ENCODE measurements at places on chromosomes 1 and 21.
A peak's percentile ranks its signal among the peaks of the same experiment; 100 is the strongest.

- DNase-seq: no peak
These were observed 5.8 kb downstream of the FAM229A start for GRCh38 chr1:32356478-32356877.

- no peak for DNase-seq
These were observed 22.1 kb upstream of the CLSTN1 start for GRCh38 chr1:9845914-9846313.

GRCh38 chr1:145707183-145707867 lies at the start of gene PDZK1:
Gene PDZK1 (minus strand): TSS chr1:145707368. CDS start chr1:145688021, 19,347 bp downstream.
- no peak for DNase-seq

DNA sequence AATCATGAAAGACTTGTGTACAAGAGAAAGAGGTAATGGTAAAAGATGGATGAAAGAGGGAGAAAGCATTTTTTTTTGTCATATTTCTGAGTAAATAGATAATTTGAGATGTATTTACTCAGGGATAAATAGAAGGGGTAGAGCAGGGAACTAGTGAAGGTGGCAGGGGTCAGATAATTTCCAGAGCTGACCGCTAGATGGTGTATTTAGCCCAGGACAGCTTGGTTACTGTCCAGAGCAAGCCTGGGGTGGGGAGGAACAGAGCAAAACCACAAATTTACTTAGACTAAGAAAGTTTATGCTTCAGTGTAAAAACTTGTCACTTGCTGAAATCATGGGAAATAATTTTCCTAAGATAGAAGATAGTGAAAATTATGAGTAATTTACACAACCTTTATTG lies 91.5 kb downstream of the XCL2 start:
- no peak for DNase-seq

DNA sequence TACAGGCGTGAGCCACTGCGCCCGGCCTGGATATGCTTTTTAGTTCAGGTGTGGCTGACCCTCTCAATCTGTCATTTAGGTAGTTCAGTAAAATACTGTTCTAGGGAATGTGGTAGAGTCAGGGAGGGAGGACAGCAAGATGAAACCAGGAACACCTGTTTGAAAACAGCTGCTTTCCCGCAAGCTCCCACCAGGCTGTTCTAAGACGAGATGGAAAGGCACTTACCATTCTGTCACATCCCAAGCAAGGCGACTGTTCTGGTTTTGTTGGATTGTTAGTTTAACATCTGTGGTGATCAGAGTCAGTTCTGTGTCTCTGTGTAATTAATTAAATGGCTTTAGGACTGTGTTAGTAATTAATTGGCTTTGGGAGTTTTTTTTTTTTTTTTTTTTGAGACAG lies 2.9 kb downstream of the CHAF1B start:
- peak; percentile 3 for DNase-seq

DNA sequence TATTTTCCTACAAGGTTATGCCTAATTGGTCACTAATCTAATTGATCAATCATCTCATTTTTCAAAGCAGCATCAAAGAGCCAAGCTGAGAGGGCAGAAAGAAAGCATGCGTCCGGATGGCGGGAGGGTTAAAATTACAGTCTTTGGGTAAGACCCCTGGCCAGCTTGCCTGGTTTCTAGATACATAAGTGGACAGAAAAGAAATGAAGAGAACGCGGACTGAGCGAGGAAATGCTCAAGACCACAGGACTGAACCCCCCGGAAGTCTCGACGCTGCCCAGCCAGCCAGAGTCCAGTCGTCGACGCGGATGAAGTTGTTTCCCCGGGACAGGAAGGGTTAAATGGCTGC lies 297.2 kb downstream of the OMA1 start:
- DNase-seq: no peak

DNA sequence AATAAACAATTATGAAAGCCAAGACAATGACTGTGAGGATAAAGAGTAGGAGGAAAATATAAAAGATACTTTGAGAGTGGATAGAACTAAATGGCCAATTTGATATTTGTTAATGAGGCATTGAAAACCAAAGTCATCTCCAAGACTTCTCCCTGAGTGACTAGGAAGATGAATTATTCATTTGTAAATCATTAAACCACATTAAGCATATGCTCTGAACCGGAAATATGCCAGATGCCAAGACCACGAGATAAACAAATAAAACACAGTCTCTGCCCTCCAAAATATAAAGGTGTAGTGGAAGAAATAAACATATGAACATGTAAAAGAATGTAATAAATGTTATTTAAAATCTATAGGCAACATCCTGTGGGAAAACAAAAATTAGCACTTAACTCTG lies 78.8 kb downstream of the MRPL39 start:
- no peak for DNase-seq

DNA sequence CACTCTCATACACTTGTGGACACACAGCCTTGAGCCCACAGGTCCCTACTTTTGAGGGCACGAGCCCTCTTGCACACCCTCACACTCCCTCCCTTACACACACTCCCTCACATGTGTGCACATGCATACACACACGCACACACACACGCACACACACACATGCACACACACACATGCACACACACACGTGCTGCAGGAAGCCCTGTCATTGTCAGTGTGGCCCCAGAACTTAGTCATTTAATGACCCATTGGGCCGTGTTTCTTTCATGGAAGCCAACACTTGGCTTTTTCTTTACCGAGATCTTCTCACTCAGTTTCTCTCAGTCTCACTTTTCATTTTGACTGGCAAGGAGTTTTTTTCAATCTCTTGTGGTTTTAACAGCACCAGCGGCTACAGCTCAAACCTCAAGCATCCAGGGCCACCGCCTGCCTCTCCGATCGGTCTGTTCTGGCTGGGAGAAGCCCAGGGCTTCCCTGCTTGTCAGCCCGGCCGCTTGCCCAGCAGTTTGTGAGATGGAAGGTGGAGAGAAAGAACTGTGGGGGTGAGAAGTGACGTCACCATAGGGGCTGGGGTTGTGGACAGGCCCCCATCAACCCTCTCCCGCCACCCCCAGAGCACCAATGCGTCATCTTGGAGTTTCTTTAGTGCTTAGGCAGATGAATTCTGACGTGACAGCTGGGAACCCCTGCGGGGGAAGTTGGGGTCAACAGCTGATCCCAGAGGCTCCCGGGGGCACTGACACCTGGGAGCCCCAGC lies 15.8 kb upstream of the TNFRSF8 start:
- no peak for DNase-seq

DNA sequence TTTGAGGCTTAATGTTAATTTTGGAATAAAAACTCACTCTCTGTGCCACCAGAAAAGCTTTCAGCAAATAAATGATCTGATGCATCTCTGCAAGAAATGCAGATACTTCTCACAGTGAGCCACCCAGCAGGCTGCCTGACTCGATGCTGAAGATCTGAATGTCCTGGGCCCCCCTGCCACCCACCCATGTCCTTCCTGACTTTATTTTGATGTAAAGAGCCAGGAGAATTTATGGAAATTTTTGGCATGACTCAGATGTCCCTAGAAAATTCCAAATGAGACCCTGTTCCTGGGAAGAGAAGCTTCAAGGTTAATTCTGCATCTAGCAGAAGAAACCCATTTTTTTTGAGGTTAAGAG lies 62.8 kb upstream of the COA6 start:
- DNase-seq: no peak

DNA sequence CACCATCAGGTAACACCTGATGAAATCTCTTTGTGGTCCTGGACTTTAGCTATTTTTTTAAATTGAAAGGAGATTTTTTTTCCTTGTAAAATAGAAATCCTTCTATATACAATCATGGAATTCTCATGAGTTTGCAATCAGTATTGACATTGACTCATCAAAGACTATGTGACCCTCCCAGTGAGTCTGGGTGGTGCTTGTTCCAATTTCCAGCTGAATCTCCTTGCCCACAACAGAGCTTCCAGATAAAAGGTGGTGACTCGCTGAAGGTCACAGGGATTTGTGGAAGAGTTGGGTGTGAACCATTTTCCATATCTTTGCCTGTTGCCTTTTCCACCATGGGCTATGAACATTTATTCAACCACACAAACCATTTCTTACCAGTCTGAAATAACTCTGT lies 486.6 kb downstream of the AJAP1 start:
- no peak for DNase-seq

- no peak for DNase-seq
These were observed 26.4 kb upstream of the SMYD3 start for GRCh38 chr1:246533371-246533905.

GRCh38 chr21:42414928-42415769 lies 11.4 kb downstream of the UBASH3A start:
- no peak for DNase-seq

DNA sequence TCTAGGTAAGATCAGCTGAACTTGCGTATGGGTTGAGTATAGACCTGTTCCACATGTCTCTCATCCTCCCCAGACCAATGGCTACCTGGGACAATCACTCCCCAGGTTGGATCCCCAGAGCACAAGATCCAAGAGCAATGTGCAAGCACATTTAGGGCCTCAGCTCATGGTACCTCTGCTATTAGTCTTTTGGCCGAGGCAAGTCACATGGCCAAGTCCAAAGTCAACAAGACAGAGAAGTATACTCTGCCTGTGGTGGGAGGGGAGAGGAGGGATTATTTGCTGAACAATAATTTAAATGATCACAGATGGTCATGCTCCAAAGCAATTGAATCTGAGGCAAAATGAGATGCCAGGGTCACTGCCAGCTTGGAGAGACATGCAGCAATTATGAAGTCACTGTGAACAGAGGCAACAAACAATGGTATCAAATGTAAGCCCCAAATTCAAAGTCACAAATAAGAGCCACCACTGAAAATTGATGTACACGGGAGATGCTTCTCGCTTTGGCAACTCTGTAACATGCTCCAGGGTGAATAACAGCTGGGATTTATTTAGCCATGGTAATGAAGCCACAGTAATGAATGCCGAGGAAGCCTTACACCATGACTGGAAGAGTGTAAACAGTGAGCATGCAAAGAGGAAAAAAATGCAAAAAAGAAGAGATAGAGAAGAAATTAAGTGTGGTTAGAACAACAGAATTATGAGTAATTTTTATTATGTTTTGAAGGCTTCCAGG lies 149.1 kb downstream of the ZNF281 start:
- peak; percentile 12 for DNase-seq

GRCh38 chr1:208526613-208527125 lies 282.5 kb upstream of the PLXNA2 start:
- DNase-seq: no peak

DNA sequence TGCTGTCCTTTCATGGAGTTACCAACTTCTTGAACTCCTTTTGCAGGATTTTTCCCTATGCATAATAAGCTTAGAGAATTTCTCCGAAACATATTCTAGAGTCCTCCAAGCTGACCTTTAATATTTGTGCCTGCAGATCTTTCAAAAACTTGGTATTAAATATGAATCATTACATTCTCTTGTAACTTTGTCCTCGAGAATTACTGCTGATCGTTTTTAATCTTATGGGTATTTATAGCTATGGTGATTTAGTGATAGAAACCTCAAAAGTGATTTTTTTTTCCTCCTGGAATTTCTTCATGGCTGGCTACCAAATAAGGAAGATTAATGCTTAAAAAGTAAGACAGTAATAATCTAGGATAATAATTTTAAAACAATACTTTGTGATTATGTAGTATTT lies 39.1 kb downstream of the MAP3K21 start:
- no peak for DNase-seq

- no peak for DNase-seq
These were observed 16.7 kb upstream of the ATP1B1 start for GRCh38 chr1:169089776-169090175.

DNA sequence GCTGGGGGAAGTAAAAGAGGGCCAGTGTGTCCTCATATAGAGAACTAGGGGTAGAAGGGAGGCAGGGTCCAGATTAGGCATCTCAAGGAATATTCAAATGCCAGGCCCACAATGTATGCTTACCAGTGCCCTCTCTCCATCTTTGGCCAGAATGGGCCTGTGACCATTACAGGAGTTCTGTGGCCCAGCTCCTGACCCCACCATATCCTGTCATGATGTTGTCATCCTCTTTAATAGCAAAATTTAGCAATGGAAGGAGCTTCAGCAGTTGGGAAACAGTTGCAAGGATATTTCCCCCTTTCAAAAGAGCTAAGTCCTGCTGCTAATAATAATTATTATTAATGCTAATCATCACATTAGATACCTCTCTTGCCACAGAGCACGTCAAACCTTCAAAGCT lies 49.3 kb upstream of the JUN start:
- DNase-seq: no peak

DNA sequence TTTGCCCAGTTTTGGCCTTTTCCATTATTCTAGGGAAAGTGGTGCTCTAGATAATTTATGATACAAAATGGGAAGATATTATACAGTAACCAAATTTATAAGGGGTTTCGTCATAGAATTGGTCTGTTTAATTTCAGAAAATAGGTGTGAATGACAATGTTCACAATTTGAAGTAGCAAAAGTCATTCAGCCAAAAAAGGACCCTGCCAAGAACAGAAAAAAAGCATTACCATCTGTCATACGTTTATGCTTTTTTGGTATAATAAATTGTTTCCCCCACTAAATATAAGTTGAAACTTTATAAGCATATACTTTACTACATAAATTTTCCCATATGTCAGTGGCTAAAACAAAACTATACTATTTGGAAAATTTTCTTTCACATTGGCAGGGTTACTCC lies 4.5 kb upstream of the SPAG17 start:
- DNase-seq: no peak

DNA sequence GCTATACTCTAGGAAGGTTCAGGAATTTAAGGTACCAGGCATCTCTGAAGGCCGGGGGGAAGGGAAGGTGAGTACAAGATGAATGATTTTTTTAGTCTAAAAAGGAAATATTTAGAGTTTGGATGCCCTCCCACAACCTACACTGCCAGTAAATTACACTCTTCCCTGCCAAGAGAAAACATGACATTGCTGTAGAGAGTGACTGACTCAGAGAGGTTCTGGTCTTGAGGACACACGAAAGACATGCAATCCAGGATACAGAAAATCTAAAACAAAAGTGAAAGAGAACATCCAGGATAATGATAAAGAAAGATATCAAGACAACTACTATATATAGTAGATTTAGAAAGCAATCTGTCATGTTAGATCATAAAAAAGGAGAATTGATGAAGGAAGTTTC lies 200.5 kb downstream of the TYW3 start:
- no peak for DNase-seq

DNA sequence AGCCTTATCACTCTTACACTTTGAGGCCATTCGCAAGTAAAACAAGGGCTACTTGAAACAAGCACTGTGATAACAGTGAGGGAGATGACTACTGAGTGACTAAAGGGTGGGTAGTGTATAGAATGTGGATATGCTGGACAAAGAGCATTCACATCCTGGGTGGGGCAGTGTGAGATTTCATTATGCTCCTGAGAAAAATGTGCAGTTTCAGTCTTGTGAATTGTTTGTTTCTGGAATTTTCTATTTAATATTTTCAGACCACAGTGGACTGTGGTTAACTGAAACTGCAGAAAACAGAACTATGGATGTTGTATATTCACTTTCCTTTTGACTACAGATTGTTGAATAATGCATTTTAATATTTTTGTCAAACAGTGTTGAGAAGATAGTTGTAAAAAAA lies 25.1 kb upstream of the B3GALT2 start:
- no peak for DNase-seq

DNA sequence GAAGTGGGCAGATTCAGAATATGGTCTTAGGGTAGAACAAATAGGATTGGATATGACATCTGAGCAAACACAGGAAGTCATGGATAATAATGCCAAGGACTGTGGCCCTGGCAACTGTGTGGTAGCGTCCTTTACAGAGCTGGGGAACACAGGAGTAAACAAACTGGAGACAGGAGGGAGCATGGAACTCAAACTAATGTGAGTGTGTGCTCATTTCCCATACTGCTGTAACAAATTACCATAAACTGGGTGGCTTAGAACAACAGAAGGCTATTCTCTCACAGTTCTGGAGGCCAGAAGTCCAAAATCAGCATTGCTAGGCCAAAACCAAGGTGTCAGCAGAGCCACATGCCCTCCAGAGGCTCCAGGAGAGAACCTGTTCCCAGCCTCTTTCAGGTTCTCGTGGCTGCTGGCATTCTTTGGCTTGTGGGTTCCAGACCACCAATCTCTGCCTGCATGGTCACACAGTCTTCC lies 106.4 kb downstream of the TGFBR3 start:
- no peak for DNase-seq
